ENCODE measurements at places on chromosomes 16 and 17.

DNA sequence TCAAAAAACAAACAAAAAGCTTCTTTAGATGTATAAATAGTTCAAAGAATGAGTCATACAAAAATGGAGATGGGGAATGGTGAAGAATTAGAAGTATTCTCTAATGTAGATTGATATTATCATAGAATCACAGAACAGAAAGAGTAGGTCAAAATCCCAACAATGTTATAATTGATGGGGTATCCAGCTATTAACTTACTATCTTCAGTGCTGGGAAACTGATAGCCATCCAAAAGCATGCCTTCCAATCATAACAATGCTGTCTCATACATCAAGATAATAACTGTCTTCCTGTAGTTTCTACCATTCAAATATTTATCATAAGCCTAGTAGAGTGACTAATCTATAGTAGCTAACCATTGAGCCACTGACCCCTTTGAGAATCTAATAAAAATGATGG is 26.7 kb upstream of the GNAO1 start:
- no peak for DNase-seq
- no peak overlapping the region for H3K27ac ChIP-seq
- H3K4me3 ChIP-seq = no peak overlapping the region
- H3K4me1 ChIP-seq = no peaks in the 10 kb centered on the region
- peaks cover 7% of the 10 kb centered on the region for H3K27me3 ChIP-seq
- no peaks in the 10 kb centered on the region for H3K36me3 ChIP-seq

GRCh38 chr16:12679660-12680272 is 123.9 kb downstream of the CPPED1 start:
- H3K27me3 ChIP-seq = no peaks in the 10 kb centered on the region
- H3K4me1 ChIP-seq = peaks cover 27% of the 10 kb centered on the region
- no peak overlapping the region for H3K27ac ChIP-seq
- no peak overlapping the region for H3K4me3 ChIP-seq

GRCh38 chr16:9428355-9429005 is 337.0 kb downstream of the HAPSTR1 start:
- H3K36me3 ChIP-seq = no peaks in the 10 kb centered on the region
- H3K4me3 ChIP-seq = no peak overlapping the region
- H3K27ac ChIP-seq = no peak overlapping the region
- H3K27me3 ChIP-seq = peaks cover 7% of the 10 kb centered on the region
- no peaks in the 10 kb centered on the region for H3K4me1 ChIP-seq

GRCh38 chr16:4370570-4371356 is 885 bp upstream of the VASN start:
- H3K27me3 ChIP-seq = no peaks in the 10 kb centered on the region
- H3K4me1 ChIP-seq = peaks cover 7% of the 10 kb centered on the region
- no peak overlapping the region for H3K4me3 ChIP-seq
- H3K36me3 ChIP-seq = no peaks in the 10 kb centered on the region

DNA sequence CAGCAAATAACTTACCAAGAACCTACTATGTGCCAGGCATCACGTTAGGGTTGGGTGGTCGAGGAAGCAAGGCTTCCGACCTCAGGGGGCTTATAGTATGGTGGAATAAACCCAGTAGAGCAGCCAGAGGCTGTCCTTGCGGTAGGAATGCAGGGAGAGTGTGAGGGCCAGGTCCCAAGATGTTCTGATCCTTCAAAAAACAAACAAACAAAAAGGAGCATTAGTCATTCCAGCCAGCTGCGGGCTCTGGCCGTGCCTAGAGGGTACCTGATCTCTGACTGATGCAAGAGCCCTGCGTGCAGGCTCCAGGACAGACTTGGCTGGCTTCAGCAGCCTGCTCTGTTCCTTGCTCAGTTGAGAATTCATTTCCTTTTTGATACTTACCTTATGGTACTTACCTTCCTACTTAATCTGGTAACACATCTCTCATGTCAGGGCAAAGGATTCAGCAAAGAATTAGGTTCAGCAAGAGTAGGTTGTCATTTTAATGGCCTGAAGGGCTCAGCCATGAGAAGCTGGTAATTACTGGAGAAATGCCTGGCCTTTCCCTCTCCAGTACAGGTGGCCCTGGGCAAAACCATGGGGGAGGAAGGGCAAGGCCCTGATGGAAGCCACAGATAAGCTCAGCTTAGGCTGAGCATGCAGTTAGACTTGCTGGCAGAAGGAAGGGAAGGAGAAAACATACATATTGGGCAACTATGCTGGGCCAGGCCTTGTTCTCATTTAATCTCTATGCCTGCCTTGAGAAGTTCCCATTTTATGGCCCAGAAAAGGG is 18.4 kb downstream of the CYB5D2 start:
- DNase-seq = no peak
- no peaks in the 10 kb centered on the region for H3K27me3 ChIP-seq
- no peak overlapping the region for H3K27ac ChIP-seq
- no peaks in the 10 kb centered on the region for H3K4me1 ChIP-seq

- no peak for DNase-seq
- no peaks in the 10 kb centered on the region for H3K27me3 ChIP-seq
- H3K4me1 ChIP-seq = peaks cover 3% of the 10 kb centered on the region
- H3K36me3 ChIP-seq = peaks cover 26% of the 10 kb centered on the region
These were observed 19.9 kb downstream of the DCAKD start for GRCh38 chr17:45031231-45032173.

DNA sequence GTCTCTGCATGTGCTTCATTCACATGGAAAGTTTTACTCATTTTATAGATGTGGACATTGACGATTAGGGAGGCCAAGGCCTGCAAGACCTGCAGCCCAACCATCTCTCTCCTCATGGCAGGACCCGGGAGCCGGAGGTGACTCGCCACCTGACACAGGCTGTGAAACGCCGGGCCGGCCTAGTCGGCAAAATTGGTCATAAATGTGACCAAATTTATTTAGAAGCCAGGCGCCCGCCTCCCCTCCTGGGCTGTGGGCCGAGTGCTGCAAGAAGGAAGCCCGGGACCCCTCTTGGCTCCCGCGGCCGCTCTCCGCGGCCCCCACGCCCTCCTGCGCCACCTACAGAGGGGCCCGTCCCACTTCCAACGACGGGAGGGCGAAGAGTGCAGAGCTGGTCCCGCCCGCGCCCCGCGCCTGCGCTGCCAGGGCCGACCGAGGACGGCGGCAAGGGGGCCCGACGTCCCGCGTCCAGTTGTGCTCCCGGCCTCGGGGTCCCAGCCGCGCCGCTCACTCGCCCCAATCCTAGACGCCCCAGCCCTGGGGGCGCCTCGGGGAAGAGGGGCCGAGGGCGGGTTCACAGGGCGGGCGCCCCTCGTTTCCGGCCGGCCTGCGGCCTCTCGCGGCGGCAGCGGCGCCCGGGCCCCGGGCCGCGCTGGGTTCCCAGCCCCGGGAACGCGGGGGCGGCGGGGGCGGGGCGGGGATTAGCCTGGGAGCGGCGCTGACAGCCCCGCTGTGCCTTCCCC is 47.5 kb downstream of the WNT3 start:
- peaks cover 20% of the 10 kb centered on the region for H3K4me1 ChIP-seq
- H3K4me3 ChIP-seq = peak overlapping the region; percentile 42
- no peaks in the 10 kb centered on the region for H3K36me3 ChIP-seq
- no peak overlapping the region for H3K27ac ChIP-seq
- peak; percentile 32 for DNase-seq
